ENCODE measurements at places on chromosomes 1 and 21. TPM values are rescaled to one million over a fixed set of nuclear protein-coding genes. Genes with fewer than 3 reads are reported as not detected.

DNA sequence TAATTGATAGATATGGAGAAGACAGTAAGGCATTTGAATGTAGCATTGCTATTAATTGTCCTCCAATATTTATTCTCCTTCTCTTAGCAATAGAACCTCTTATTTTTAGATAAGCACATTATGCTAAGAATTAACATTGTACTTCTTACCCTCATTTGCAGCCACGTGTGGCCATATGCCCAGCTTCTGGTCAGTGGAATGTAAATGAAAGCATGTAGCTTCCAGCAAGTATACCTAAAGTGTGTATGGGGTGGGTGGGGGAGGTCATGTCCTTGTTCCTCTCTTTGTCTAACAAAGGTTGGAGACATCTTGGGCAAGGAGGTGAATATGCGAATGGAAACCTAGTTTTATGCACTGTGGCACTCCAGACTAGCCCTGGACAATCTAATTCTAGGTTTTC lies 133.6 kb upstream of the HMCN1 start:
- DNase-seq: no peak

DNA sequence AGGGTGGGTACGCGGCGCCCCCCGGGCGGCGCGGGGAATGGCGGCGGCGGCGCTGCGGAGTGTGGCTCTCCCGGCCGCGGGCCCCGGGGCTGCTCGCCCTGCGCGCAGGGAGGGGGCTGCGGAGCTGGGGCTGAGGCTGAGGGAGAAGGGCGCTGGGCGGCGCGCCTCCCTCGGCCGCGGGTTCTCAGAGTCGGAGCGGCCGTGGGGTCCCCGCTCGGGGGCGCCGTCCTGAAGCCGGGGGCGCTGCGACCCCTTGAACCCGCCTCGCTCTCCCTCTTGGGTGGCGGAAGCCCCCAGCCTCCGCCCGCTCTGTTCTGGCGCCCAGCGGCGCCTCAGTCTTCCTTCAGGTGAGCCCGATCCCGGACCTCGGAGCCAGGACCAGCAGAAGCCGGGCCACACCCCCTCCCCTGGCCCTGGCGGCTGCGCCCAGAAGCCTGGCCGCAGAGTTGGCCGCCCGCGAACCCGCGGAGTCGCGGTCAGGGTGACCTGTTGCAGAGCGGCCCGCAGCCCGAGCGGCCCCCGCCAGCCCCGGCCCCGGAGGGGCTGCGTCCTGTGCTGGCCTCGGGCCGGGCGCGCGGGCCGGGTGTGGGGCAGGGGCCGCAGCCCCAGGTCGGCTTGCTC lies 532 bp downstream of the RALGPS2 start:
- peak; percentile 91 for DNase-seq

- DNase-seq: no peak
Observed at GRCh38 chr1:46183926-46184557, 7.8 kb upstream of the P3R3URF start.

DNA sequence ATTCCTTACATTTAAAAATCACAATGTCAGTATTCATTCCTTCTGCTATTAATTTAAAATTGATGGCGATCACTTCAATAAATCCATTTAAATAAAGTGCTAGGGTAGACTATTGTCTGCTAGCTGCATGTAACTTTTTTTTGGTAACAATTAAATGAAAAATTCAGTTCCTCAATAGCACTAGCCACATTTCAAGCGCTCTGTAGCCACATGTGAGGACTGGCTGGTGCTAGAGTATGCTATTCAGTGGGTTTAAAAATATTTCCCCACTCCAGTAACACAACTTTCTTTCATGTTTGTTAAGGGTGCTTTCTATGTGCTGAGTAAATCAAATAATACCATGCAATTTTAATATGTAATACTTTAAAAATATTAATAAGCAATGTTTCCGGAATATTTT lies 108.2 kb downstream of the LTN1 start:
- no peak for DNase-seq

- no peak for DNase-seq
Observed at GRCh38 chr1:112888630-112889029, 67.4 kb downstream of the SLC16A1 start.

DNA sequence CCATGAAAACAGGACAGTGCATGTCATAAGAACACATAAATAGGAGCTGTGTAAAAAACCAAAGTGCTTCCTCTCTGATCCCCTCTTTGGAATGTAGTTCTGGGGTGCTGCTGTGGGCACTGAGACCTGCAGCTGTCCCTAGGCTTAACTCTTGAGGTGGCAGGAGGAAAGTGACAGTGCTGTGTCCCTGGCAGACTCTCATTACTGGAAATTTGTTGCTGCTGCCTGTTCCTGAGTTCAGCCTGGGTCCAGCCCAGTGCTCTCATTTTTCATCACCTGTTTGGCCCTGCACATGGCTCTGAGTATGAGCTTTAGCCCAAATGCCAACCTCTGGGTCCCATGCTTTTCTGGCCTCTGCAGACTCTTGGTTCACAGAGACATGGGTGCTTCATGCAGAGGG lies 329.3 kb downstream of the DSCAM start:
- no peak for DNase-seq

DNA sequence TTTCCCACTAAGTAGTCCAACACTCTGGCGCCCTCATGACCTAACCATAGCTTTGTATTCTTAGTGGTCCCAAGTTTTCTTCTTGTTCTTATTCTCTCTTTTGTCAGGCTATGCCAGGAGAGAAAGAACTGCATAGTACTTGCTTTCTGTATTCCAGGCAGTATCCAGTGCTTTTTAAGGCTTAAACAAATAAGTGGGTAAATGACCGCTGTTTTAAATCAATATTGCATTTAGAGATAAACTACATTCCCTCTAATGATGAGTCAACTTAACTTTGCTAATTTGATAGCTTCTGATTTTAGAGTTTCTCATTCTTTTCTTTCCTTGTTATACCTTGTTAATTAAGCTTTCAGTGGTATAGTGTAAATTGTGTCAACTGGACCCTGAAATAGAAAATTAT lies 139.6 kb downstream of the ZP4 start:
- DNase-seq: no peak

- peak; percentile 66 for DNase-seq
Observed at GRCh38 chr1:2179283-2180013, 15.1 kb downstream of the FAAP20 start.

DNA sequence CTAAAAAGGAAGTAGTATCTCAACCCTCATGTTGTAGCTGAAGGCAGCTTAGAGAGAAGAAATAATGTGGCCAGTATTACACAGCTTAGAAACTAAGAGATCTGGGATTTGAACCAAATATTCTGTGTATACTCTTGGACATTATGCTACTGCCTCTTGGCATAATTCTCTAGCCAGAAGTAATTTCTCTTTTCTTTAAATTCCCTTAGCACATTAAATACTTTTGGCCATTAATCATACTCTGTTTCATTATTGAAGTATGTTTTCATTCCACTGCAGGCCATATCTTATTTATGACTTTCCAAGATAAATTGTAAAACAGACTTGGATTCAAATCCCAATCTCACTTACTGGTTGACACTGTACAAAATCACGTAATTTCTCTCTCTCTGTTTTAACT lies 181.3 kb upstream of the SPAG17 start:
- DNase-seq: no peak

GRCh38 chr1:91948501-91949355 lies 473 bp upstream of the BRDT start:
- peak; percentile 75 for DNase-seq

- DNase-seq: no peak
Observed at GRCh38 chr1:198934901-198935305, 296.1 kb downstream of the PTPRC start.

DNA sequence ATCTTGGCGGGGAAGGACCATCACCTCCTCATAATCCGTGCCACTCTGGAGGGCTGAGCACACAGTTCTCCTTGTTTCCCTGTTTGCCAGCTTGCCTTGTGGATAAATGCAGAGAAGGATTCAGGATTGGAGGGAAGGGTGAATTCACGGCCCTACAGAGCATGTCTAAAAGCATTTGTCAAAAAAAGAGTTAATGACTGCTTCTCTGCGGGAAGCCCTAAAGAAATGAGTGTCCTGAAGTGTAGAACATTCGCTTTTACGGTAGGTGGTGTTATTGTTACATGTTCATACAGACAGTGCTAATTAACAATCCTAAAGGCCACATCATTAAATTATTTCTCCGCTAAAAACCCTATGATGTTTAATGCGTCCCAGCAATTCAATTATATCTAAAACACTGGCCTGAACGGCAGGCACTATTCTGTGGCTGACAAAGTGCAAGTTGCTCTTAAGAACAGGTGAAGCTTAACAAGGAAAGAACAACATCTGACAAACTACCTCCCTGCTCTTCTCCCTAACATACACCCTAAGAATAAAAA lies 112.3 kb upstream of the NFIA start:
- DNase-seq: no peak

DNA sequence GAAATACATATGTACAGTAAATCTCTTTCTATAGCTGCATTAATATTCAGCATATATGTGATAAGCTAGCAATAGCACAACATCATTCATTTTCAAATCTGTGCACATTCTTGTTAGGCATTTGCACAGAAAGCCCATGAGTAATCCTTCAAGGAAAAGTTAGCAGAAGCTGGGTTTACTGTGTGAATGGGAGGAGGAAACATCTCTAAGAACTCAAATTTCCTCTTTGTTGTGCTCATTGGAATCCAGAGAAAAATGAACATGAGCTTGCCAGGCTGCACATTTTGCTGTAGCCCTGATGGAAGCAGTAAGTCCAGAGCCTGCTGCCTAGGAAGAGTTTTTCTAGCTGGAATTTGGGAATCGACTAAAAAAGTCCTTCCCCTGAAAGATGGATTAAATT lies 214.2 kb upstream of the FOXD3 start:
- DNase-seq: no peak

The S100A7 gene
- not detected for polyA plus RNA-seq

The PDC gene
- polyA plus RNA-seq: not detected

The SMCP gene
- polyA plus RNA-seq: not detected

The FCRL3 gene
- 89.6 TPM for polyA plus RNA-seq

The ELAPOR1 gene
- polyA plus RNA-seq: 0.36 TPM
